Right renal cortex interstitium (tissue), 3 donors: ENCODE measurements at places on chromosomes 4 and X. TPM values are rescaled to one million over a fixed set of nuclear protein-coding genes. Genes with fewer than 3 reads are reported as not detected.

GRCh38 chrX:151816934-151817333, 82.4 kb downstream of the CNGA2 start:
- DNase-seq = no peak

GRCh38 chr4:184897895-184898294, 72.1 kb upstream of the ACSL1 start:
- DNase-seq = no peak

IL15 gene
- polyA plus RNA-seq = 1.7 TPM

SORCS2 gene
- 7.0 TPM for polyA plus RNA-seq

NALF2 gene
- polyA plus RNA-seq = 0.74 TPM

GRCh38 chrX:31136144-31136611, 64.3 kb upstream of the FTHL17 start:
- DNase-seq = no peak

DNA sequence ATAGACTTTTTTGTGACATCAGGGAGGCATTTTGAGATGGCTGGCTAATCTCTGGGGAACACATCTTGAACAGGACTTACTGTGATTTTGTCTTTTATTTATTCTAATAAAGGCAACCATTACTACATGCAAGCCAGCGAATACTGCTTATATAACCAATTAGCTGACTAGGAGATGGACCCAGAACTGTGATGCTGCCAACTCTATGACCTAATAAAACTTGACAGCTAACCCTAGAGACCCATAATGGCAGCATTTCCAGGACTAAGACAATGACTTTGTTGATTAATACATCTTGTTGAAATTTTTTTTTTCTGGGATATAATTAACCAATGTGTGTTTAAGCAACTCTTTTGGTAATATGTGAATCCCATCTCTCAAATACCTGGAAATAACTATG, 584.6 kb downstream of the PRR32 start:
- no peak for DNase-seq

GRCh38 chr4:99362768-99363167, 10.2 kb upstream of the ADH1C start:
- DNase-seq = no peak

- no peak for DNase-seq
Observed at GRCh38 chr4:165410214-165410613, 31.4 kb downstream of the CPE start.

DNA sequence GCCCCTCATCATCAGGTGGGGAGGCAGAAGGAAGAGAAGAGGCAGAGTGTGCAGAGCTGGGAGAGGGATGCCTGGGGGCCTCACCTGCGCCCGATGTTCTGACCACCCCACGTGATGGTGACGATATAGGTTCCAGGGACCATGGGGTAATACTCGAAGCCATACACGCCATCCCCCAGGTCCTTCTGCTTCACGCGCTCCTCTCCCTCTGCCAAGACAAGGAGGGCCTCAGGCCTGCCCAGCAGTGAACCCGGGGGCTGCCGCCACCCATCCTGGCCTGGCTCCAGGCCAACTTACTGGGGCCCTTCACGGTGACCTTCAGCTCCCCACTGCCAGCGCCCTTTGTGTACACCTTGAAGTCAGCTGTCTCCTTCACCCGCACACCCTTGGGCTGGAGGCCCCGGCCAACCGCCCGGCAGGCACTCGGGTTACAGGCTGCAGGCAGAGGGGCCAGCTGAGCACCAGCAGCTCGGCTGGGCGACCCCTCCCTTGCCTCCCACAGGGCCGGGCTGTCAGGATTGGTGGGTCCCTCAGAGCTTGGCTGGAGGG, 9.3 kb downstream of the FLNA start:
- DNase-seq = no peak

DNA sequence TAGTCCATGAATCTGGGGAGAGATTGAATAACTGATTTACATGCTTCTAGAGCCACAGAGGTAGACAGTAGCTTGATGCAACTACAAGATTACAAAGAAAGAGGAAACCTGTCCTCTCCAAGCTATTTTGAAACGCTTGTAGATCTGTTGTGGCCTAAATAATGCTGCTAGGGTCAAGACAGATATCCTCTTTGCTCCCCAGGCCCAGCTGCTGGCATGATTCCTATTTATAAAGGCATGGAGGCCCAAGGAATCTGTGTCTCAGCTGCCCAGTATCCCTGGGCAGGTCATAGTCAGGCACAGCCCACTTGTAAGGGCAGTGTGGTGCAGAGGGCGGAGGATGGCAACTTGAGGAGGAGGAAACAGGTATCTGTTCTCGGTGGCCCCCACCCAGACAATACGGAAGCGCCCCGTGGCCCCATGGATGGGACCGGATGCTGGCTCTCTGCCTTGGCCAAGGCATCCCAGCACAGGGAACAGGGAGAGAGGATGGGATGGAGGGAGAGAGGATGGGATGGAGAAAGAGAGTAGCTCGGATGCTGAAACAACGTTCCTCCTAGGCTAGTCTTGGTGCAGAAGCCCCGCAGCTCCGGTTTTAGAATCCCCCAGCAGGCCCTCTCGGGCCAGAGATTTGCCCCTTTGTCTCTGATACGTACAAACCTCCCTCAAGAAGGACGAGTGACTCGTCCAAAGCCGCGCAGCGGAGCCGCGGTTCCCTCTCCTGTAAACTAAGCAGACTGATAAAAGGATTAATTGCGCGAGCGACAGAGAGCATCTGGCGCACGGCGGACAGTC, 767 bp upstream of the SMIM20 start:
- peak; percentile 29 for DNase-seq

MAGEA8 gene
- polyA plus RNA-seq = not detected

TCEAL2 gene
- polyA plus RNA-seq = 26.0 TPM

GRCh38 chr4:7629501-7630254, 194.9 kb upstream of the PSAPL1 start:
- DNase-seq = no peak

DNA sequence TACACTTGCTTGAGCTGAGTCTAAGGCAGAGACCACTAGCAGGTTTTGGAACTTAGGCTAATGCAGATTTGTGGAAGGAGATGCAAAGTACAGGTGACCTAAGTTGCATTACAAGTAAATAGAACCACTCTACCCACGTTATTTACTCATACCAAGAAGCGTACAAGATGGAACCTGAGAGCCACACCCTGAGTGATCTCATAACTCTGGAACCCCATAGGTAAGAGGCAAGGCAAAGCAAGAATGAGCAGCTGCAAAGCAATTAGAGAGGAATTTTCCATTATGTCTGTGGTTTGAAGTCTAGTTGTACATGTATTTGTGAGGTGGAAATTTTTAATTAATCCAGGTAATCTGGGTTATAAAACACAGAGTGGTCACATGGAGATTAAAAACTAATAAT, 55.4 kb downstream of the CC2D2A start:
- DNase-seq = no peak

DNA sequence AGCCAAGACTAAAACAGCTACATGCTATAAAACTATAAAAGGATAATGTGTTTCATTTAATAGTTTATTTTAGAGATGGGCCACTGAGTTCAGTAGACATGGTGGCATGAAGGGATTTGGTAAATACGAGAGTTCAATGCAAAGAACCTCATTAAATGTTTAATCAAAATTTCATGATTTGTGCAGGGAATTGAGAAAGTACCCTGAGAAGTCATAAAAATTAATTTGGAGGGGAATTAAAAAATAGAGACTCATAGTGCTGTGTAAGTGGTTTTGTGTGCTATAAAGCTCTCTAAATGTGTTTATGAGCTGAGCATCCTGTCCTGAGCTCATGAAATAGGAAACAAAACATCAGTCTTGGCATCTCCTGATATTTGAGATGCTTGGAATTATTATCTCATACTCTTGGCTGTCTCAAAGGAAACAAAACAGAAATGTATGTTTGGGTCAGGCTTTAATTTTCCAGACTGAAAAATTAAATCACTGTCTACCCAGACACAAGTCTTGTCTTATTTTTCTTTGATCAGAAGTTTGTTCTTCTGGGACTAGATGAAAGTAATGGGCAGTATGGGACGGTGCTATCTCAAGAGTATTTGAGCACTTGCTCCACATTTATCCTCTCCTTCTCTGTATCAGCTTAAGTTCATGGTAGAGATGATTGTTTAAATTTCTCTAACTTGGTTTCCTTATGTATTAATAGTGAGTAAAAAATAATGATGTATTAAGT, 38.0 kb upstream of the EMCN start:
- DNase-seq = no peak
